ENCODE measurements at places on chromosomes 16 and 17. TPM values are rescaled to one million over a fixed set of nuclear protein-coding genes. Genes with fewer than 3 reads are reported as not detected.

The APOBR gene
- total RNA-seq, result not detected

The KRTAP1-1 gene
- total RNA-seq, result not detected

The CCL1 gene
- total RNA-seq, result not detected

The SERPINF2 gene
- 1.2 TPM for total RNA-seq

The ZNF624 gene
- total RNA-seq, result 4.0 TPM
